ENCODE measurements at places on chromosomes 5 and 9.

- no peak for DNase-seq
These were observed 3.1 kb downstream of the ANXA1 start for GRCh38 chr9:73154722-73155121.

DNA sequence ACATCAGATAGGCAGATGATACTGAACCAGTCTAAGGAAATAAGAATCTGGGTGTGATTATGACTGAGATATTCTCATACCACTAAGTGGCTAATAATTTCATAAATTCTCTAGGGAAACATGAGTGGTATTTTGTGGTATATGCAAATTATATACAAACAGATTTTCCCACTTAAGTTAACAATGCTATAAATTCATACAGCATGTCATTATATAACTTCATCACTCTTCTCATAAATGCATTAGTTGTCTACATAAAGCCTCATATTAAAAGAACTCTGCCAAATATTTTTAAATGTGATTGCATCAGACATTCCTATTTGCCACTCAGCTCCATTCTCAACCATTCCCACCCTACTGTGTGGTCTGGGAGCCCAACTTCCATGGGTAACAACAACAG, 226.5 kb downstream of the TLE1 start:
- DNase-seq: no peak

- DNase-seq: no peak
These were observed 21.6 kb upstream of the MELK start for GRCh38 chr9:36551129-36551528.

- DNase-seq: no peak
These were observed 297.4 kb downstream of the ENC1 start for GRCh38 chr5:74342948-74343682.

DNA sequence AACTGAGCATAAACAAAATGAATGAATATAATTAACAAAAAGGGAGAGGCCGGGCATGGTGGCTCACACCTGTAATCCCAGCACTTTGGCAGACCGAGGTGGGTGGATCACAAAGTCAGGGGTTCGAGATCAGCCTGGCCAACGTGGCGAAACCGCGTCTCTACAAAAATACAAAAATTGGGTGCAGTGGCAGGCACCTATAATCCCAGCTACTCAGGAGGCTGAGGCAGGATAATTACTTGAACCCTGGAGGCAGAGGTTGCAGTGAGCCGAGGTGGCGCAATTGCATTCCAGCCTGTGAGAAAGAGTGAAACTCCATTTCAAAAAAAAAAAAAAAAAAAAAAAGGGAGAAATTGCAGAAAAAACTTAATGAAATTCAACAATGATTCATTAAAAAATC, 839.3 kb upstream of the CTNND2 start:
- no peak for DNase-seq

GRCh38 chr5:112205846-112206245, 213.2 kb downstream of the EPB41L4A start:
- DNase-seq: no peak

- no peak for DNase-seq
These were observed 194.6 kb downstream of the OLFM1 start for GRCh38 chr9:135281791-135282737.

DNA sequence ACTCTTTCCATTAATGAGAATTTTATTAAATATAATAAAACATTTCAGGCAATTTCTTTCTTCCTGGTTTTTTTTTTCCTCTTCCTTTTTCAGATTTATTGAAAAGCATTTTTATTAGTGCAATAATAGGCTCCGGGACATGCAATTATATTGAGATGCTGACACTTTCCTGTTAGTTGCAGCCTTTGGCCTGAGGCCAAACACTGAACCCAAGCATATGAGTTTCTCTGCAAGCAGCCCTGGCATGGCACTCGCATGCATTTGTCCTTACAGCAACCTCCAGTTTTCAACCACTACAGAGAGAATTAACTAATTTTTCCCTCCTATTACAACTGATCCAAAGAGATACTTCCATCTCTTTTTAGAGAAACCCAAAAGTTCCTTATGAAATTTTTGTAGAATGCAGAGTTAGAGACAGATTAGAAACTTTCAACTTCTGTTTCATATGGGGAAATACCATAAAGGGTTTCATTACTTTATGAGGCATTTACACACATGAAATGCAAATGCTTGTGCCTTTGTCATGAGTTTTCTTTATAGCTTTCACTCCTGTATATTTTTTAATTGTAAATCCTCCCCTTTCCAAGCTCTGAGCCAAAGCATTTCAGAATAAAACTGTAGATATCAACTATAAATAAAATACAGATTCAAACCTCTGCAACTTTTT, 183.0 kb downstream of the CETN3 start:
- DNase-seq: no peak

DNA sequence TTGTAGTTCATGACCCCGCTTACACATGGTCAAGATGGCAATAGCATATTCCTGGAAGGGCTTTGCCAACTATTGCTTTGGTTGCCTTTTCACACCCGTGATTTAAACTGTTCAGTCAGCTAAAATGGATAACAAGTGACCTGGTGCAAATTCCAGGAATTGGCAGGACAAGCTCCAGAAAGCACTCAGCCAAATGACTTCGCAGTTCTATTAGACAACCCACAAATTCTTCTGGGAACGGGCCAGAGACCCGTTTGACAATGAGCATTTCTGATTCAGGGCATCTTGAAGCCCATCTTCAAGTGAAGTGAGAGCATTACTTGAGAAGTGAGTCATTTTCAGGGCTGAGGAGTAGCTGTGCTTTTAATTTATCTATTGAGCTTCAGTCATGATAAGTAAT, 165.0 kb downstream of the DROSHA start:
- DNase-seq: no peak

DNA sequence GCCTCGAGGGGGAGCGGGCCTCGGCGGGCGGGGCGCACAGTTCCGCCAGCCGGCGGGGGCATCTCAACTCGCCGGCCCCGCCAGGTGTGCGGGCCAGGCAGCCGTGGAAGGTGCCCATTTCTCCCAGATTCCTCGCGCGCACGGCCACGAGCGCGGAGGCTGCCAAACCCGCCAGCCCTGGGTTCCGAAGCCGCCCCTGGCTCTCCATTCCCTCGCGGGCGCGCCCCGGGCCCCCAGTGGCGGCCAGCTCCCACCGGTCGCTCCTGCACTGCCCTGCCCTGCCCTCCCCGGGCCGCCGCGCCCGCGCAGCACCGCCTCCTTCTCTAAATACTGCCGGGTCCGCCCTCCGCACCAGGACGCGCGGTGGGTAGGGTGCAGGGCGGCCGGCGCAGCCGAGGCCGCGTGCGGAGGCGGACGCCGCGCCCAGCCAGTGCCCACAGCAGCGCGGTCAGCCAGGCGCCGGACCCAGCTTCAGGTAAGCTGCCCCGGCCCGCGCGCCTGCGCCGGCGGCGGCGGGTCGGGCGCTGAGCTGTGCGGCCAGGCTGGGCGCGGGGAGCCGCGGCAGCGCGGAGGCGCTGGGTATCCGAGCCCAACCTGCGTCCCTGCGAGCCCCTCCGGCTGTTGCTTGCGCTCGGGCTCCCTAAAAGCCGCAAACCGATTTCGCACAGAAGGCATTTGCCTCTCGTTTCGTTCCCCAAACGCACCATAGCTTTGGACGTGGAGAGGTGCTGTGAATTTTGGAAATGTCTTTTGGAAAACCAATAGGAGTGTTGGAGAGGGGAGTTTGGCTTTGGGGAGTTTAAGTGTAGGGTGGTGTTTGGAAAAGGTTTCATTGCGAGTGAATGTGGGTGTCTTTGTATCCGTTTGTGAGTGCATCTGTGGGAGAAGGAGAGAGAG, at the start of gene TMEM171:
Gene TMEM171, plus strand, starts transcription at position 354 of the 897 bp plus-strand sequence. CDS start 2,799 bp downstream, outside the sequence.
- no peak for DNase-seq

DNA sequence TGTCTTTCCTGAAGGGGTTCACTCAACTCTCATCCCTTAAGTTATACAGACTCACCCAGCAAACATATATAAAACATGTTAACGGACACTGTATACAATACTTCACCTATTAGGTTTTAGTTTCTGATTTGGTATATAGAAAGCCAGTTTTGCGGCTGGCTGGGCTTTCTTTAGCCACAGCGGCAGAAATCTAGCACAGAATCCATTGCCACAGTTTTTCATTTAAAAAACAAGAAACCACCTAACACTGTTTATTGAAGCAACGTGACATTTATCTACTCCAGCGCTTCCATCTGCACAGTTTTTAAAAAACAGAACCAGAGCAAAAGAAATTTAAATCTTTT, 67.3 kb downstream of the SNX30 start:
- no peak for DNase-seq

GRCh38 chr5:175501759-175502158, 23.4 kb downstream of the SFXN1 start:
- DNase-seq: no peak

DNA sequence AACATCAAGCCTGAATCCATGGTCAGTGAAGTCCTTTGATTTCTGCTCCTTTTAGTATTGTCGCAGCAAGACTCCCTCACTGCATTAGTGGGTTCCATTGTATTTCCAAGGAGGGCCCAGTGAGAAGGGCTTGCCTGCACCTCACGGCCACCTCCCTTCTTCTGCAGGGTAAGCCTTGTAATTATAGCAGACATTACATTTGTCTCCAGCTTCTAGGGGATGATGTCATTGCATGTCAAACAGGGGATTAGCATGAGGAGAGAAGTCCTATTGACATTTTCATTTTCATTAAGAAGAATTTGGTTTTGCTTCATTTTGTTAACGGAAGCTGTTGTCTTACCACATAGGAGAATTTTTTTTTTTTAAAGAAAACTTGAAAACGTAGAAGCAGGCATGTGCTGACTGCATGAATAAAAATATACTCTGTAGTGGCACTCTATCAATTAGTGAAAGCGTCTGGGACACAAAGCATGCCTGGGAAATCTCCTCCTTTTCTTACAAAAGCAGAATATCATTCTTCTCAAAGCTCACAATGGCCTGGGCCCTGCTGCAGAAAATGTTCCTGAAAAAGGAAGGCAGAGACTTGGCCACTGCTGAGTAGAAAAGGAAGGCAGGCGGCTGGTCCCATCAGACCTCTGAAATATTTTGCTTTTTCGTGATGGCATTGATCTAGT, 27.1 kb downstream of the MAP1B start:
- DNase-seq: no peak

DNA sequence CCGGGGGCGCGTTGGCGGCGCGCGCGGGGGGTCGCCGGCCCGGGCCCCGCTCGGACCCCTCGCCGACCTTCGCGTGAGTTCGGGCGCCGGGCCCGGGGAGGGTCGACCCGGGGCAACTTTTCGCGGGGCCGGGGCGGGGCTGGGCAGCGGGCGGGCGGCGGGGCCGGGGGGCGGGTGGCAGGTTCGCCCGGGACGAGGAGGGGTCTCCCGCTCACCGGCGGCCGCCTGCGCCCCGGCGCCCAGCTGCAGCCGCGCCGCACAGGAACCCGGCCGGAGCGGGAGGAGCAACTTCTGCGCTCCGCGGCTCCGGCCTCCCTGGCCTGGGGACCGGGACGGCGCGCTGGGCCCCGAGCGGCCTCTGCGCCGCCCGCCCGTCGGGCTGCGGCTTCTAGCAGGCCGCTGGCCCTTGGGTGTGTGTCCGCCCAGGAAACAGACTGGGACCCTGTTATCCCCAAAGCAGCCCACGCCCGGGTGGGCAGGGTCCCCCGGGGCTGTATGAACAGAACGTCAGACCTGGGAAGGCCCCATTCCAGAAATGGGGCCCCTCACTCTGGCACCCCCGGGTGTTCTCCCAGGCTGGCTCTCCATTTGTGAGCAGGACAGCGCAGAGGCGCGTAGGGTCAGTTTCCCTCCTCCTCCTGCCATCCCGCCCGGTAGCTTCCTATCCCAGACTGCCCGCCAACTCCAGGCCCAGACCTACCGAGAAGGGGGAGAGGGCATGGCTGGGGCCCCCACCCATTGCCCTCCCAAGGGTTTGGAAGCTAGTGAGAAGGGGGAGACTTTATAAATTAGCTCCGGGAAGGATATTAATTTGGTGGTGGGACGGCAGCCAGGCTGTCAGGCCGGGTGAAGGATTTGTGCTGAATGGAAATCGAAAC, 708 bp downstream of the RXRA start:
- DNase-seq: no peak

- DNase-seq: no peak
These were observed 83.1 kb downstream of the HINT1 start for GRCh38 chr5:131081913-131082488.

- no peak for DNase-seq
These were observed 21.2 kb downstream of the TNFAIP8 start for GRCh38 chr5:119377066-119377465.

- no peak for DNase-seq
These were observed 39.6 kb upstream of the SLC6A19 start for GRCh38 chr5:1161833-1162229.

GRCh38 chr5:143373076-143373475, 30.4 kb downstream of the NR3C1 start:
- no peak for DNase-seq

DNA sequence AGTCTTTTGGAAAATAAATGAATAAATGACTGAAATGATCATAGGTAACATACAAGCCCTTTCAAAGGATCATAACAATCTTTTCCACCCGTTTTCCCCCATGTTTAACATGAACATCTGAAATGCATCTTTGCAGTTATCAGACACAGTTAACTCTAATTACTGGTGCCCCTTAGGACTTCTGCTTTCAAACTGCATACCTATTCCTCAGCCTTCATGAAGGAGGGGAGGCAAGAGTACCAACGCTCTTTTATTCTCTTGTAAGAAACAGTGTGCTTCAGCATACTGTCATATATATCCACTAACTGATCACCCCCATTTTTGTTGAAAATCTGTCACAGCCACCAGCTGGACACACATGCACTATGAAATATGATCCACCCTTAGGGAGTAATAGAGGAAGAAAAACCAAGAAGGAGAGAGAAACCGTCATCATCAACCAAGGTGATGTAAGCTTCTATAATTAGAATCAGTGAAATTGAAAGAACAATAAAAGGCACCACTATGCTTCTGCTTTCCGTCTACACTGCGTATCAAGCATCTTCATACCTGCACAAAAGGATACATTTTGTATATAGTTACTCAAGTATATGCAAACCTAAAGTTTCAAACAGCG, 98.7 kb downstream of the RAPGEF6 start:
- no peak for DNase-seq

DNA sequence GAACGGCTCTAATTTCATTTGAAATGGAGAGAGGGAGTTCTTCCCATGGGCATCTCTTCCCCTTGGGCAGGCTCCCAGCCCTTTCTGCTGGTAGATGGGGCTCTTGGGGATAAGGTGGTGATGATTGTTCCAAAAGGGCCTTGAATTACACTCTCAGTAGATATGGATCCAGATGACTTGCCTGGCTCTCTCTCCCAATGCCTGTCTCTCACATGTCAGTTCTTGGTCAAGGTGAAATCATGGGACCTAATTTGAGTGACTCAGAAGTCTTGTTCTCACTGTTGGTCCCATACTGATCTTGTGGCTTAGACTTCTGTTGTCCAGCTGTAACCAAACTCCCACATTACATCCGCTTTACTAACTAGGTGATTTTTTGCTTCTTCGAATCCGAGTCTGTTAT, 317.0 kb upstream of the RFX3 start:
- DNase-seq: no peak

DNA sequence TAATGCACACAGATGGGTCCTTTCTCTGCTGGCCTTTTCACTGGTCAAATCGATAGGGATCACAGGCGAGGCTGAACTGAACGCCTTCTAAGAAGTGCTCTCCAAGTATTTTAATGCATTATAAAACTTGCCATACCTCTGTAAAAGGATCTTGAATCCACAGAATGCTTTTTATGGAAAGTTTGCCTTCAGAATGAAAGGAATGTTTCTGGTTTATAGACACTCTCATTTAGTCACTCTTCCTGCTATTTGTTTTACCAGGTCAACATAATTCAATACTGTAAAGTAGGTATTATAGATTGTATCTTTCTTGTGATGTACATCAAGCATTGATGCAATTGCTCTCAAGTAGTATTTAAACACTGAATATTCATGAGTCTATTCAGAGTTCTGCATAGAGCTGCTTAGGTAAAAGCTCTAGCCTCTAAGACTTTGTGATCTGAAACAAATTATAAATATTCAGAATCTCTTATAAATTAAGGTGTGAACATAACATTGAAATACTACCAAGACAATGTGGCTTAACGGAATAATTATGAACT, 308.4 kb downstream of the ISL1 start:
- no peak for DNase-seq

Measured in stimulated activated CD4-positive, alpha-beta T cell treated with anti-CD3 and anti-CD28 coated beads, Interleukin-1b, Interleukin-23, amount 100 ng/mL, for 1 hour (primary cell).